ENCODE measurements at places on chromosomes 7 and 10. TPM values are rescaled to one million over a fixed set of nuclear protein-coding genes. Genes with fewer than 3 reads are reported as not detected.
A peak's percentile ranks its signal among the peaks of the same experiment; 100 is the strongest.

Gene TSPAN14
- total RNA-seq: 29.9 TPM

DNA sequence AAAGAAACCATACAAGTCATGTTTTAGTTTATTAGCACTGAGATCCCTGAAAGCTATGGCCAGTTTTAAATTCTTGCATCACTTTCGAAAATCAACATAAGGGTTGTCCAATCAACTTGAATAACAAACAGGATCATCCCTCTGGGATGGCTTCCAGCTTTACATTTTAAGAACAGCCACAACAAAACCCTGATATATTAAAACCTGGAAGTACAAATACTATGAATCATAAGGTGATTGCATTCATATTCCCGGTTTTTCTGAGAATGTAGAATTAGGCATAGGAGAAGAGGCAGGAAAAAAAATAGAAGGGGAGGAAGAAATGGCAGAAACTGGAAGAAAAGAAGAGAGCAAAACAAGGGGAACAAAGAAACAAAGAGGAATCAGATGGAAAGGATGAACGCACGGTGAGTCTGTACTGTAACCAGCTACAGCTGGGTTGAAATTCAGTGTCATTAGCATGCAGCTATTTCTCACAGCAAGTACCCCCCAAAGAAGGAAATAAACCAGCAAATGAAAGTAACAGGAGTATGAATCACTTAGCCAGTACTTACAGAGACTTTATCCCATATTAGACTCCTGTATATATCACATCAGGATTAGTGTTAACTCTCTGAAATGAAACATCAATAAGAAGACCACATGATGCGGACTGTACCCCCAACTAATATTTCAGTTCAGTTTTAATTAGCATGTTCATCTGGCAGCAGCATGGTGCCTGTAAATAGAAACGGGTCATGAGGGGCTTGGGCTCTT is 301.3 kb downstream of the RNLS start:
- DNase-seq: no peak

Gene SFR1
- total RNA-seq: 6.1 TPM

- no peak for DNase-seq
These were observed 533.4 kb upstream of the SEMA3D start for GRCh38 chr7:85719981-85720953.

Gene GHRHR
- not detected for total RNA-seq

GRCh38 chr10:4316161-4316810 is 509.7 kb upstream of the AKR1E2 start:
- peak; percentile 76 for DNase-seq

- DNase-seq: no peak
These were observed 48.1 kb upstream of the CYCS start for GRCh38 chr7:25173184-25173583.

Gene CUEDC2
- 91.5 TPM for total RNA-seq

DNA sequence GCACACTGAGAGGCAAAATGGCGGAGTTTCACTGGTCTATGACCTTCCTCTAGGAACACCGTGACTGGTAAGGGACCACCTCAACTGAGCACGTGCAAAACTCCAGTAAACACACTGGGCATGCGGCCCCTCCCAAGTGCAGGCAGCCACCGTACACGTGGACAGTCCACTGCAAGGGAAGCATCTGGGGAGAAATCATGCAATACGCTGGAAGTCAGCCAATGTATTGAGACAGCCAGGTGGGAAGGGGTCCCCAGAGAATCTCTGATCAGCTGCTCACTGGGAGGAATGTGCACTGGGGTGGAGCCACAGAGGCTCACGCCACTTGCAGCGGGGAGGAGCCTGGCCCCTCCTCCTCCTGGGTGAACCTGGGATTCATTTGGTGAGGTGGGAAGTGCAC is 49.3 kb downstream of the CFAP46 start:
- DNase-seq: peak; percentile 39

Gene NAT16
- total RNA-seq: not detected

DNA sequence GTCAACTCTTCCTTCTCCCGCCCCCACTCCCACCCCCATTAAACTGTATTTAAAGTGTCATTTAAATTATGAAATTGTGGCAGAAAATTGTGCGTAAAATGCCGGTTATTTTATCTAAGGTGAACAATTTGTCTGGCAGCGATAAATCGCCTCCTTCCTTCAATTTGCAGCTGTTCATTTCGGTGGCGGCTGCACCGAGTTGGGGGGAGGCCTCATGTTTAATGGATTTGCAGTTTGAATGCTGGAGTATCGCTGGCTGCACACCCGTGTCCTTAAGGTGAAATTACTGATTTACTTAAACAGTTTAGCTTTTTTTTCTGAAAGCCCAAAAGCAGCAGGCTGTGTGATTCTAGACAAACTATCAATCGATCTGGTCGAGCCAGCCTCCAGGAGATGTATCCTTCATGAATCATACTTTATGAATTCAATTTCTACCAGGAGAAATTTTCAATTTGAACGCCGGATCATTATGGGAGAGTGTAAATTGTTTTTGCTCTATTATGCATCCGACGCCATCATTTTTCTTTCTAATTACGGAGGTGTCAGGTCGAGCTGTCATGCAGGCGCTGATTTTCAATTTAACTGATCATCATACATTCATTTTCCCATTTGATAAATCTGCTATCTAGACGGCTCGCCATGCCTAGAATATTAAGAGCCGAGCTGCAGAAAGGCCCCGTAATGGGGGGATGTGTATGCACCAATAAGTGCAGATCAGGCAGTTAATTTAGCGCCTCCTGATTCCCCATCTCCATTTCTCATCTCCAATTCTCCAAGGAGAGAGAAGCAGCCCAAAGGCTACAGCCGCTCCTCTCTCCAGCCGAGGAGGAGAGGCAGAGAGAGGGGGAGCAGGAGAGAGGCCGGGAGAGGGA is 6.5 kb downstream of the UNCX start:
- DNase-seq: no peak

DNA sequence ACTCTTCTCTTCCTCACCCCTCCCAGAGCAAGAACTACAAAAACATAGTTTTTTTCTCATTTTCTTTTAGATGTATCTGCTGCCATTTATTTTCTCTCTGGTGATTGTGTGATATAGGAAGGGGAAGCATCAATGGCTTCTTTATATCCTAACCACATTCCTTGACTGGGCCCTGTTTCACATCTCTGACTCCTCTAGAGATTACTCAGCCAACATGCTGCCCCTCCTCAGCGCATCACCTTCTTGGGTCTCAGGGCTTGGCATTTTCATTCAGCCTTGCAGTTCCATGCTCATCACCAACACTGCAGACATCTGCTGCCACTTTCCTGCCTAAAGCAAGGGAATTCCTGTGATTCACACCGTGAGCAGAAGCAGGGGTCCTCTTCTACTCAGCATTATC is 705.5 kb downstream of the AUTS2 start:
- no peak for DNase-seq

DNA sequence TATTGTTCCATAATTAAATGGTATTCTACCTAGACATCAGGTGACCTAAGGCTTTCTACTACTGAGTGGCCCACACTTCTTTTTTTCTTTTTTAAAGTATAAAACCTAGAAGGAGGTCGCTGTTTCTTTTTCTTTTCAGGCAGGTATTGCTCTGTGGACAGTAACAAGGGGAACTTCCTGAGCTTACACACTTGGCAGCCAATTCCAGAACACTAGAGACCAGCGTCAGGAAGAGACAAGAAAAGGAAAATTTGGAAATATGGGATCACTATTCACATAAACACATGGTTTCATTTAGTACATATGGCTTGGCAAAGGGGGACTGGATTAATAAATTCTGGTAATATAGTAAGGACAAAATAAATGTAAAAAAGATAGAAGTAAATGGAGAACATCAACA is 141.9 kb downstream of the RSU1 start:
- no peak for DNase-seq

Gene DHTKD1
- 14.7 TPM for total RNA-seq

- no peak for DNase-seq
These were observed 12.5 kb downstream of the EPHA1 start for GRCh38 chr7:143396182-143396581.
